ENCODE measurements at places on chromosomes 5 and 9.
A peak's percentile ranks its signal among the peaks of the same experiment; 100 is the strongest.

GRCh38 chr9:124008303-124008693 is 3.3 kb upstream of the LHX2 start:
- DNase-seq: no peak

GRCh38 chr9:88984543-88984883 is 6.8 kb upstream of the S1PR3 start:
- no peak for DNase-seq

DNA sequence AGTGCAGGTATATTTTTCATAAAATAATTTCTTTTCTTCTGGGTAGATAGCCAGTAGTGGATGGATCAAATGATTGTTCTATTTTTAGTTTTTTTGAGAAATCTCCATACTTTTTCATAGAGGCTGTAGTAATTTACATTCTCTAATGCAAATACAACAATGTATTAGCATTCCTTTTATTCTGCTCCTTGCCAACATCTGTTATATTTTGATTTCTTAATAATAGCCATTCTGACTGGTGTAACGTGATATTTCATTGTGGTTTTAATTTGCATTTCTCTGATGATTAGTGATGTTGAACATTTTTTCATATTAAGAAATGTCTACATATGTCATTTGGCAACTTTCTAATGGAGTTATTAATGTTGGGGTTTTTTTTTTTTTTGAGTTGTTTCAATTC is 27.2 kb upstream of the SLC36A2 start:
- DNase-seq: no peak

DNA sequence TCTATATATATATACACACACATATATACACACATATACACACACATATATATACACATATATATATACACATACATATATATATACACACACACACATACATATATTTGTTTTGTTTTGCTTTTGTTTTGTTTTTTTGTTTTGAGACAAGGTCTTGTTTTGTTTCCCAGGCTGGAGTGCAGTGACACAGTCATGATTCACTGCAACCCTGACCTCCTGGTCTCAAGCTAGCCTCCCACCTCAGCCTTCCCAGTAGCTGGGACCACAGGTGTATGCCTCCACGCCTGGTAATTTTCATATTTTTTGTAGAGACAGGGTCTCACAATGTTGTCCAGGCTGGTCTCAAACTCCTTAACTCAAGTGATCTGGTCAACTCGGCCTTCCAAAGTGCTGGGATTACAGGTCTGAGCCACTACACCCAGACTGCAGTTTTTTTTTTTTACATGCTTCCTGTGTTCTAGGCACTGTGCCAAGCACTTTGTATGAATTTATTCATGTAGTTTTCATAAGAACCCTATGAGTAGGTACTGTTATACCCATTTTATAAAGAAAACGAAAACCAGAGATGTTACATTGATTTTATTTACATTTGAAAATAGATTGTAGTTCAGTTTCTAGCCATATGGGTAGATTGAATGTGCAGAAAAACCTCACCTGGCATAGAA is 120.7 kb downstream of the PBX3 start:
- peak; percentile 63 for DNase-seq

DNA sequence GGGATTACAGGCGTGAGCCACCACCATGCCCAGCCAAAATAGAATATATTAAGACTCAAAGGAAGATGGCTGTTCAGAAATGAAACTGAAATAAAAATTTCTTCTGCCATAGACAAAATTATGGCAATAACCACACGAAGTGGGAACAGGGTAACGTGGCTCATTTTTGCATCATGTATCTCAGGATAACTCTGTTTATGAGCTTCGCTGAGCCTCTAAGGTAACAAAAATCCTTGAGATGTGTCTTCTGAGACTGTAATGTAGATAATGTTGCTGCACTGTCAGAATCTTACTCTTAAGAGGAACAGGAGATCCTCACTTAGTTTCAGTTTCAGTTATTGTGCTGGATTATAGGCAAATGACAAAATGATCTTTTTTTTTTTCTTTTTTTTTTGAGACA is 153.8 kb downstream of the GOLPH3 start:
- no peak for DNase-seq

DNA sequence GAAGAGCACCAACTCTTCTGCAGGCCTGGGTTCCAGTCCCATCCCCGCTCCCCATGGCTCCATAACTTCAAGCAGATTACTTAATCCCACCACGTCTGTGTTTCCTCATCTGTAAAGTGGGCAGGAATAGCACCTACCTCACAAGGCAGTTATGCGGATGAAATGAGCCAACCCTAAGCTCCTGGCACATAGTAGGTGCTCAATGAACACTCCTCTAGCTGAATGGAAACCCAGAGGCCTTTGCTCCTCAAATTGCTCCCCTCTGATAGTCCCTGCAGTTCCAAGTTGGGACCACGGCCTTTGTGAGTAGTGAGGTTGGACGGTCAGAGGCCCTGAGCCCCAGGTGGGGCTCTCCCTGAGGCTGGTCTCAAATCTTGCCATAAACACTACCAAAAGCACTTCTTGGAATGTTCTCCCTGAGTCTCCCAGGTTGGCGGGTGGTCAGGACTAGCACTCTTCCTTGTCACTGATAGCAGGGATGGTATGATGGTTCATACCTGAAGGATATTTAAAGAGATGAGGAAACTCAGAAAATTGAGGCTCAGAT is 35.5 kb upstream of the SYNPO start:
- DNase-seq: no peak

DNA sequence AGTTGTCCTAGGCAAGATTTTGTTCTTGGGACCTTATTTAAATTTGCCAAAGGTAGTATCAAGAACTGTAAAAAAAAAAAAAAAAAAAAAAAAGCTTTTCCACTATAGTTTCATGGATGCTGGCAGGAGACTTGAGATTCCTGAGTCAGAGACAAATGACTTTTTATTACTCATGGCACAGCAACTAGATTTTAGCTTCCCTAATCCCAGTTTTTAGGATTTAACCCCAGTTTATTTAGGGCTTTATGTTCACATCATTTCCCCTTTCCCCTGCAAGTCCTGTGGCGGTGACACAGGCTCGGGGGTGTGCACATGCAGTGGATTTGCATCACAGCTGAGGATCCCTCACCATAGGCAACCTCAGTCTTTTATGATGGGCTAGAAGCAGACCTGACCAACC is 144.9 kb downstream of the GOLPH3 start:
- DNase-seq: no peak

GRCh38 chr5:104987074-104987473 is 1424.5 kb upstream of the NUDT12 start:
- DNase-seq: no peak

GRCh38 chr5:141742866-141743851 is 61.1 kb upstream of the ARAP3 start:
- peak; percentile 26 for DNase-seq

DNA sequence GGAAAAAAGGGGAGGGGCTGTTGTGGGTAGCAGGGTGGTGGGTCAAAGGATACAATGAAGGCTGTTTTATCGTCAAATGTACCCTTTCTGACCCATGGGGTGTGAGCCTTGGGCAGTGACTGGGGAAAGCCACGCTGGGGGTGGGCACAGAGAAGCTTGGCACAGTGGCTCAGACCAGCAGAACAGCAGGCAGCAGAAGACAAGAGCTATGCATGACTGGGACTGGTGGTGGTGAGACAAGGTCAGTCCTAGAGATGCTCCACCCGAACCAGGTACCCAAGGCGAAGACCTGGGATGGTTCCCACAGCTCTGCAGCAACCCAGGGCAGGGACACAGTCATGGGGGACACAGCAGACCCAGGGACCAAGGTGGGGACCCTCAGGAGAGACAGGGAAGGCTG is 38.3 kb downstream of the BICD2 start:
- DNase-seq: no peak

DNA sequence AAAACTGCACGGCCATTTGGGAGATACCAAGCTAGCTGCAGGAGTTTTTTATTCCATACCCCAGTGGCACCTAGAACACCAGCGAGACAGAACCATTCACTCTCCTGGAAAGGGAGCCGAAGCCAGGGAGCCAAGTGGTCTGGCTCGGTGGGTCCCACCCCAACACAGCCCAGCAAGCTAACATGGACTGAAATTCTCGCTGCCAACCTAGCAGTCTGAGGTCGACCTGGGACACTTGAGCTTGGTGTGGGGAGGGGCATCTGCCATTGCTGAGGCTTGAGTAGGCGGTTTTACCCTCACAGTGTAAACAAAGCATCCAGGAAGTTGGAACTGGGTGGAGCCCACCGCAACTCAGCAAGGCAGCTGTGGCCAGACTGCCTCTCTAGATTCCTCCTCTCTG is 108.9 kb upstream of the CHD1 start:
- peak; percentile 7 for DNase-seq

- no peak for DNase-seq
Observed at GRCh38 chr9:134705786-134706185, 64.2 kb downstream of the COL5A1 start.

DNA sequence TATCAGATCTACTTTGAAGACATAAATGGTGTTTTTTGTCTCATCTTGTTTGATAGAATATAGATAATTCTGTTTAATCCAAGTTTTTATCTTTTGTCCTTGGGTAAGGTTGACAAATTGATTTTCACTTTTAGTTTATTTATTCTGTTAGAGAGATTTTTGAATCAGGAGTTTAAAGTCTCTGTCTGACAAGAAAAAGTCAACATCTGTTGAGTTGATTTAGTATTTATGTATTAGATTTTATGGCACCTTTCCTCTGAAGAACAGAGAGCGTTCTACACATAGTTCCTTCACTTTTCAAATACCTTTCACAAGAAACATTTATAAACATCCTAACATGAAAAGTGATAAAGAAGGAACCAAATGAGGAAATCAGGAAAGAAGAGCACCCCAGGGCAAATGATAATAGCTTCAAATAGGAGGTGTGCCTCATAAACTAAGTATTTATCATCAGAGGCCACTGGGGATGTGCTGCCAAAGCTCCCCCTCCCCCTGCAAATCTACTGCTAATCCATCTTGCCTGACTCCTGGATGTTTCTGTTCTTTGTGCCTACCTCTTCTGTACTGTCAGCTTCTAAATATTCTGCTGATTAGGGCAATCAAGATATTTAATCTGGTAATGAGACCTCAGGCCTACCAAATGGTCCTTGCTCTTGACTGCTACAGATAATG is 457.7 kb upstream of the CHD1 start:
- DNase-seq: no peak

DNA sequence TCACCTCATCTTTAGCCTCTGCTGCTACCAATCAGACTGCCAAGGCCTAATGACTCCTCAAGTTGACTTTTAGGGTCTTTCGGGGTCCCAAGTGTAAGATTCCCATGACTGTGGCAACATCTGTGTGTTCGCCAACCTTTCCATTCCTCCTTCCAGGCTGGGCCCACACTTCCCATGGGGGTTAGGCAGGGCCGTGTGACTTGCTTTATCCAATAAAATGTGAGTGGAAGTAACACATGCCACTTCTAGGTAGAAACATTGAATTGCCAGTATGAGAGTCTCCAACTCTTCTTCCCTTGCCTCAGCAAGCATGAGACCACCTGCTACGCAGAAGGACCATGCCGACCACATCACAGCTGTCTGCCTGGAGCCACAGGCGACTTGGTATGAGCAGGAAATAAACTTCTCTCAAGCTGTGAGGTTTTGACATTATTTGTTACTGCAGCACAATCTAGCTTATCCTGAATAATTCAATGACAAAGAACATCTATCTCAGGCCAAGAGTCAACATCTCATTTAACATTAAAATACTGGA is 190.4 kb upstream of the IER5L start:
- DNase-seq: no peak

DNA sequence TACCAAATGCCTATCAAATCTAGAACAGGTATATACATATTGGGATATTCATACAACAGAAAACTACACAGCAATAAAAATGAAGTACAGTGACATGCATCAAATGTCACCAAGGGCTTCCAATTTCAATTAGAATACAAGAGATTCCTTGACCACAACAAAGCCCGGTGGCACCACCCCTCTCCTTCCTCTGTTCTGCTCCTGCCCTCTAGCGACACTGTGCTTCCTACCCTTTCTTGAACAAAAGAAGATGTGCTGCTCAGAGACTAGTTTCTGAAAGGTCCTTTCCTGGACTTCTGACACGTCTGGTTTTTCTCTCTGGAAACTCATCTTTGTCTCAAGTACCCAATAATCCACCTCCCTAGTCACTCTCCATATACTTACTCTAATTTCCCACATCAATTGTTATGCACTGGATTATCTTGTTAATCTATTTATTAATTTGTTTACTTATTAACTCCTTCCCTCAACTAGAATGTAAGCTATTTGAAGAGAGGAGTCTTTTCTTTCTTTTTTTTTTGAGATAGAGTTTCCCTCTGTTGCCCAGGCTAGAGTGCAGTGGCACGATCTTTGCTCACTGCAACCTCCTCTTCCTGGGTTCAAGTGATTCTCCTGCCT is 70.4 kb upstream of the CTSV start:
- peak; percentile 36 for DNase-seq

- DNase-seq: no peak
Observed at GRCh38 chr5:162824360-162824759, 613.0 kb upstream of the CCNG1 start.

DNA sequence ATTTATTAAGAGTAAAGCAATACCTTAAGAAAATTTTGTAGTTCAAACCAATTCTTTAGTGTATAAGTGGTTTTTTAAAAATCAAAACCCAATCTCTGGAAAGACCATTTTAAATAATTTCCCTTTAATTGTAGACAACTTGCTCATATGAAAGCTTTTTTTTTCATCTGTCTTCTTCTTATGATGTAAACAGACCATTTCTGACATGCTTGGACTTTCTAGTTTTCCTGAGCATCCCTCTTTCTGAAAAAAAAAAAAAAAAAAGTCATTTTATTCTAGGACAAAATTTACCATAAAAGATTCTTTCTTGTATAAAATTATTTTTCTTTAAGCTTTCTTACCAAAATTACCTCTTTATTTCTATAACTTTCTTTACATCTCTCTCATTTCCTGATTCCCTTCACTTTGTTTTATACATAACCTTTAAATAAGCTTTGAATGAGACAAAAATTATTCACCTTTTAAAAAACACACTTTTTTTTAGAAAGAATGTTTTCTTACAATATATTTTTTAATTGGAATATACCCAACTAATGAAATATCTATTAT is 67.5 kb downstream of the COL15A1 start:
- DNase-seq: no peak

- DNase-seq: no peak
Observed at GRCh38 chr5:178107756-178108310, 5.5 kb upstream of the N4BP3 start.

DNA sequence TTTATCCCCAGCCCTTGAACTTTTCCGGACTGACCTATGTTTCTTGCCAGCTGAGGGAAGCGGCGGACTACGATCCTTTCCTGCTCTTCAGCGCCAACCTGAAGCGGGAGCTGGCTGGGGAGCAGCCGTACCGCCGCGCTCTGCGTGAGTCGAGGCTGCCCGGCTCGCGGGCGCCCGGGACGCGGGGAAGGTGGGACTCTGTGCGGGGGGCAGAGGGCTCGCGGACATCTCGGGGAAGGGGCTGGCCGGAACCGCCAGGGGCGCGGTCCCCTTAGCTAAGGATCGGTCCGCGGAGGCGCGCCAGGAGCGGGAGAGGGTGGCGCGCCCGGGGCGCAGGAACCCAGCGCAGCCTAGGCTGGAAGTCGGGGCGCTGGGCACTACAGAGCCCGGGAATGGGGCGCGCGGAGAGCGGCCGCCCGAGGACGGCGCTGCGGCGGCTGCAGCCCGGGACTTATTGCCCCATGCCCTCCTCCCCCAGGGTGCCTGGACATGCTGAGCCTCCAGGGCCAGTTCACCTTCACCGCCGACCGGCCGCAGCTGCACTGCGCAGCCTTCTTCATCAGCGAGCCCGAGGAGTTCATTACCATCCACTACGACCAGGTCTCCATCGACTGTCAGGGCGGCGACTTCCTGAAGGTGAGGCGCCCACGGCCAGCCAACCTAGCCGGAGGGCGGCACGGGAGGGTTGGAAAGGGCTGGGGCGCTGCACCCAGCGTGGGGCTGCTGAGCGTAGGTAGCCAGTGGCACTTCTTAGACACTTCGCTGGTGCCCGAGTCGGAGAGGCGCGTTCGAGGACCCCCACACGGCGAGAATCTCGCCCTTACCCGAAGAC is 922 bp downstream of the CRHBP start:
- DNase-seq: peak; percentile 30
